ENCODE measurements at places on chromosomes 6 and 20.

- DNase-seq = no peak
Observed at GRCh38 chr6:90989763-90990162, 402.9 kb upstream of the MAP3K7 start.

DNA sequence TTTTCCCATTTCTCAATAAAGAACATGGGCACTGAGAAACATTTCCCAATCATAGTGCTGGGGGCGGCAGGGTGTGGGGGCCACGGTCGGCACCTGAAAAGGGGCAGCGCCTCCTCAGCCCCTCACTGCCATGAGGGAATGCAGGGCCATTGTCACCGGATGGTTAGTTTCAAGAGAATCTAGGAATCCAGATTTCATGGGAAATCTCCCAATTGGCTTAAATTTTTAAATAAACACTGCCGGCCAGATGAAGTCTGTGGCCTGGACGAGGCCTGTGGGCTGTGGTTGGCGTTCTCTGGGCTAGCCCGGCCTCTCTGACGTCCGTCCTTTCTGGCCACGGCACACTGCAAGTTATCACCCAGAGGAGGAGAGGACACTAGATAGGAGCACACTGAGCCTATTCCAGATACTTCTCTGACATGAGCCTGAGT, 25.6 kb downstream of the MANBAL start:
- DNase-seq = no peak

- DNase-seq = no peak
Observed at GRCh38 chr6:166382500-166382932, 224 bp downstream of the MPC1 start.

DNA sequence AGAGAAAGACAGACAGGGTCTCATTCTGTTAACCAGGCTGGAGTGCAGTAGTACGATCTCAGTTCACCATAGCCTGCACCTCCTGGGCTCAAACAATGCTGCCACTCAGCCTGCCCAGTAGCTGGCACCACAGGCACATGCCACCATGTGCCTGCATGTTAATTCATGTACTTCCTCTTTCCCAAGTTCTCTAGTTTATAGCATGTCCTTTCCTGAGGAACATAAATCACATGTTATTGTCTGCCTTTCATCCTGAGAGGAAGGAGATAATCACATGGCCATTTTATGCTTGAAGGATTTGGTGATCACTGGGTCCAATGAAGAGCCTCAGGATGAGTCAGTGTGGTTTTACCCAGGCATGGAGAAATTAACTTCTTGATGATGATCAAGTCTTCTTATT, 47.9 kb downstream of the COL11A2 start:
- DNase-seq = no peak

DNA sequence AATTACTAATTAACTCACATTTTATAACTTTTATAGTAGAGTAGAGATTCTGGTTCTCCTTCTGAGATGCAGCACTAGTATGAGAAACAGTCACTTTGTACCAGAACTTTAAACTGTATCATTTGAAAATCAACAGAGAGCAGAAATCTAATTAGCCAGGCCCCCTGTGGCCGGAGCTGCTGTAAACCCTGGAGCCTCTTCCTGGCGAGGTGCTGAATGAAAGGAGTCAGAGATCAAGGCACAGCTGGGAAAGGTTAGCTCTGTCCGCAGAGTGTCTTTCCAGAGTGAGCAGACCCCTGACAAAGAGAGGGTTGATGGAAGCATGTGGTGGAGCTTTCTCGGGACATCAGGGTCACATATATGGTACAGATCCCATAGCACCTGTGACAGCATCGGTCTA, 703.8 kb downstream of the RFPL4B start:
- DNase-seq = no peak

DNA sequence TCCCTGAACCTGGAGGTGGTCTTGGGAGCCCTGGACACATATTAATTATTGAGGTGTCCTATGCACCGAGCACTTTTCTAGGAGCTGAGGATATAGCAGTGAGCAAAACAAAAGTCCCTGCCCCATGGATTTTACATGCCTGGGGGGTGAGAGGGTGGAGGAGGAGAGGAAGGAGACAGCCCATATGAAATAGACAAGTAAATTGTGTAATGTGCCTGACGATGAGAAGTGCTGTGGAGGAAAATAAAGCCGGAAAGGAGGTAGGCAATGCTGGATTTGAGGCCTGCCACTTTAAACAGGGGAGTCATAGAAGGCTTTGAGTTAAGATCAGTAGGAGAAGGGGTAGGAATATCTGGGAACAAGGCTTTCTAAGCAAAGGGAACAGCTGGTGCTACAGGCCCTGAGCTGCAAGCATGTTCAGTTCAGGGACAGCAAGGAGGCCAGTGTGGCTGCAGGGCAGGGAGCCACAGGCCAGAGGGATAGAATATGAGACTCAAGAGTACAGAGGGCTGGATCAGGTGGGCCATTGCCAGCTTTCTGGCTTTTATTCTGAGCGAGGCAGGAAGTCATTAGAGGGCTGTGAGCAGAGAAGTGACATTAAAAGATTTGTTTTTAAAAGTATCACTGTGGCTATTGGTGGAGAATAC, 19.1 kb upstream of the MYLIP start:
- no peak for DNase-seq

DNA sequence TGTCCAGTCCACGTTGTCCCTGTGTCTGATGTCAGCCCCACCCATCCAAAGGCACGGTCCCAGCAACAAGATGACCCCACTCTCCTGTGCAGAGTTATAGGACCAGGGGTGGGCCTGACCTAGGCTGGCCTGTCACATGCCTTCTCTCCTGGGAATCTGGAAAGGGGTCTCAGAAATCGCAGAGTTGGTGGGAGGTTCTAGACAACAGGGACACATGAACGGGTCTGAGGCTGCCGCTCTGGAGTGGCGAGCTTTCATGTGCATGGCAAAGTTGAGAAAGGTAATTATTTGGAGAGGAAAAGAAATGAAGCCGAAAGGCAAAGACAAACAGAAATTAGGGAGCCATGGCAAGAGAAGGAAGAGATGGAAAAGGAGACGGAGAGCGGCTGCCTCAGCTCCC, 29.5 kb downstream of the BFSP1 start:
- DNase-seq = no peak

DNA sequence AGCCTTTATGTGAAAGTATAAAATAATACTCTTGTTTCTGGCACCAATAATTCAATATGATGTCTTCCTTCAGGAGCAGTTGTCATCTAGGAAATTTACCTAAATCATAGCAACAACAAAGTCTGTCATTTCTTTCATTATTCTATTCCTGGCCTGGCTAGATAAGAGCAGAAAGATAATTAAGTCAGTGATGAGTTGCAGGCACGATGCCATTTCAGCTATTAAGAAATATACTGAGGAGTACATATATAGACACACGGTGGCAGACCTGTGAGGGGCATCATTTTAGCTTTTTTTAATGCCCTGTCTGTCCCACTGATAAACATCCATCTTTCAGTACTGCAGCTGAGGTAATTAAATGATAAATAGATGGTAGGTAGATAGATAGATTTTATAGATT, 756.1 kb upstream of the EPHA7 start:
- no peak for DNase-seq

GRCh38 chr6:133983099-133983939, 30.3 kb downstream of the TBPL1 start:
- DNase-seq = no peak

DNA sequence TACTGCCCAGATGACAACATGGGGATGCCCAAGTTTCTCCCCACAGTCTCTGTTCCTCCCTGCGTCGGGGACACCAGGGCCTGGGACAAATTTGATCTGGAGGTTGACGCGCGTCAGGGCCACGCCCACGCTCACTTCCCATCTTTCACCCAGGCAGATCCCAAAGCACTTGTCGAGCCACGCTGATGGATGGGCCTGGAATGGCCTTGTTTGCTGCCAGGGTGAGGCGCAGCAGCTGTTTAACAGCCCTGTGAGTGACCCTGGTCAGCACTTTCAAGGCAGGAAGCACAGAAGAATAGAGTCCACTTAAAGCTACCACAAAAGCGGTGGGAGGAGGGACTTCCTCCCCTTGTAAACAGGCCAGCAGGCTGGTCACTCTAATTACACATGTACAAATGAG, 324.7 kb upstream of the JARID2 start:
- no peak for DNase-seq

DNA sequence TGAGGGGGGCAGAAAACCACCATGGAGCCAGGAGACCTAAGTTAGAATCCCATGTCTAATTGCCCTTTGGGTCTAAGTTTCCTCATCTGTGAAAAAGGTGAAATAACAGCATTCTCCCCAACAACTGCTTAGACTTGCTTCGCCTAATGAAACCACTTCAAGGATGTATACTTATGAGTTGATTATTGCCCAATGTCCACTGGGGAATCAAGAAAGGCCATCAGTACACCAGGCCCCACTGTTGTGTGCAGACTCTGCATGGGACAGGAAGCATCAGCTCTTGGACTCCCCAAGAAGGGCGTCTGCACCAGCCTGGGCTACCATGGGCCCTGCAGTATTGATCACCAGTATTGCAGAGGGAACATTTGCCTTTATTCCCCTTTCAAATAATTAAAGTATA, 189.6 kb downstream of the MAFB start:
- DNase-seq = no peak

GRCh38 chr6:73152966-73153757, 72.1 kb downstream of the KHDC1L start:
- no peak for DNase-seq

- DNase-seq = no peak
Observed at GRCh38 chr20:44018259-44018941, 103.7 kb downstream of the TOX2 start.

DNA sequence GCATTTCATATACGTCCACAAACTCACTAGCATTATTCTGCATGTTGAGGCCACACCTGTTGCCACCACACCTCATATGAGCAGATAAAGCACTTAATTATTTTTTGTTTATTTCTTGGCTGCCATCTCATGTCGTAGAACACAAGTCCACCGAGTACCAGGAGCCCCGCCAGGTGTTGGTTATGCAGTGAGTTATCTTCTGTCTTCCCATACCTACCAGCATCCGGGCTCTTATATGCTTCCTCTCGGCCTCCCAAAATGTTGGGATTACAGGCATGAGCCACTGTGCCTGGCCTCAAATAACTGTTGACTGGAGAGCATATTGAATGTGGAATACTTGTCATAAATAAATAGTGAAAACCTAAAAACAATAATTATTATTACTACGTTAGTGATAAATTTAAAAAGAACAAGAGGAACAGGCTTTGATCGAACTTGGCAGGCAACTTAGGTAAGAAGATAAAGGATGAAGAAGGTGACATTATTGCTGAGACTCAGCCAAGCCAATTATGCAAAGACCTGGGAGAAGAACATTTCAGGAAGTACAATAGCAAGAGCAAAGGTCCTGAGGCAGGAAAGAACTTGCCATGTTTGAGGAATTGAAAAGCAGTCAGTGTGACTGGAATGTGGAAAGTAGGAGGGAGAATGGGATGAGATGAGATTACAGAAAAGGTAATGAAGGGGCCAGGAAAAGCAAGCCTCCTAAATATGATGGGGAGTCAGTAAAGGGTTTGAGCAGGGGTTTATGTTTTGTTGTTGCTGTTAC, 12.6 kb upstream of the SLC23A2 start:
- no peak for DNase-seq

GRCh38 chr6:134626589-134626988, 308.7 kb upstream of the SGK1 start:
- no peak for DNase-seq

DNA sequence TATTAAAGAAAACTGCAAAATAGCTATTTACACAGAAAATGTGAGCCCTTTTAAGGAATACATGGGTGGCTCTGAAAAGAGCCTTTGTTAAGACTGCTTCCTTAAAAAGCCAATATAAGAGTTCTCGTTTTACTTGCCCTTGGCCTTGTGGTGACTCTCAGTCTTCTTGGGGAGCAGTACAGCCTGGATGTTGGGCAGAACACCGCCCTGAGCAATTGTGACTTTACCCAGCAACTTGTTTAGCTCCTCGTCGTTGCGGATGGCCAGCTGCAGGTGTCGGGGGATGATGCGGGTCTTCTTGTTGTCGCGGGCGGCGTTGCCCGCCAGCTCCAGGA, 111.5 kb downstream of the HFE start:
- DNase-seq = no peak

- no peak for DNase-seq
Observed at GRCh38 chr6:39870950-39871349, 63.3 kb downstream of the MOCS1 start.

- DNase-seq = no peak
Observed at GRCh38 chr6:152309648-152310047, 327.5 kb downstream of the SYNE1 start.

GRCh38 chr6:129832299-129832698, 28.8 kb downstream of the TMEM244 start:
- DNase-seq = no peak

DNA sequence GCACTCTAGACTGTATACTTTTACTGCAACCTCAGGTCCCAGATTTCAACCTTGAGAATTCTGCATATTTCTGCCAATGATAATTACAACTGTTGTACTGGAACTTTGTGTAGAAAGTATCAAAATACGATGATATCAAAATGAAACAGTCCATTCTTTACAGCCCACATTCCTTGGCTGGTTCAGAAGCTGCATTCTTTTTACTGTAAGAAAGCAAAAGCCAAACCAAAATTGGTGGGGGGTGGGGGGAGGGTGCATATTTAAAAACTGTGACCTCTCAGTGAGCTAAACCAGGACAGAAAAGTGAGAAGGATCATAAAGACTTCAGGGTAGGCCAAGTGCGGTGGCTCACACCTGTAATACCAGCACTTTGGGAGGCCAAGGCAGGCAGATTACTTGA, 41.8 kb upstream of the UBR2 start:
- DNase-seq = no peak

DNA sequence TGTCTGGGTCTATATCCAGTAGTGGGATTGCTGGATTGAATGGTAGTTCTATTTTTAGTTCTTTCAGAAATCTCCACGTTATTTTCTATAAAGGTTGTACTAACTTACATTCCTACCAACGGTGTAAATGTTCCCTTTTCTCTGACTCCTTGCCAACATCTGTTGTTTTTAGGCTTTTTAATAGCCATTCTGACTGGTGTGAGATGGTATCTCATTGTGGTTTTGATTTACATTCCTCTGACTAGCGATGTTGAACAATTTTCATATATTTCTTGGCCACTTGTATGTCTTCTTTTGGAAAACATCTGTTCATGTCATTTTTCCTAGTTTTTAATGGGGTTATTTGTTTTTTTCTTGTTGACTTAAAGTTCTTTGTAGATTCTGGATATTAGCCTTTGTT, 99.3 kb downstream of the BMP2 start:
- DNase-seq = no peak

DNA sequence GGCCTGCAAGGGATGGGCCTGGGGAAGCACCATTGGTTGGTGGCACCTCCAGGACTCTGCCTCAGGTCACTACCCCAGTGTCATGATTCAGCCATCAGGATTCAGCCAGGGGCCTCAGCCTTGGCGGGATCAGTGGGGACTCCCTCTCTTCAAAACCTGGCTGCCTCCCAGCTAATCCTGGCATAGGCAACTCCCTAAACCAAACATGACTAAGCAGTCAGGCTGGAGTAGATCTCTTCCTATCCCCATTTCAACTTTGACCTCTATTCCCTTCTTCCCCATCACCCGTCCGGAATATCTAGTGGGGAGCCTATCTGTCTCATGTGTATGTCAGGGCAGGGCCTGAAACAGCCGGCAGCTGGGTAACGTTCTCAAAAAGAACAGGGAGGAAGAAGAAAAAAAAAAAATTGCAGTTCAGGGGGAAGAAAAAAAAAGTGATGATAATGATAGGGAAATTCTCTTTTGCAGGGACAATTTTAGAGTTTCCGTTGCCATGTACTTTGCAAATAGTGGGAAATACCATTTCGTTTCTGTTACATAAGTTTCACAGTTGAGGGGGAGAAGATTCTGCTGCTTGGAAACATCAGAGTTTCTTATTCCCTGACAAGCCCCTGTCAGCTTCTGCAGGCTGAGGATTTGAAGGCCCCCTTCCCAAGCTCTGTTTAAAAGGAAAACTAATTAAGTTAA, 4.1 kb upstream of the PREX1 start:
- DNase-seq = no peak
